AG04450 (cell line): ENCODE measurements at places on chromosomes 7 and 10.

GRCh38 chr7:73988197-73988596, 39.8 kb upstream of the ELN start:
- no peak for DNase-seq

DNA sequence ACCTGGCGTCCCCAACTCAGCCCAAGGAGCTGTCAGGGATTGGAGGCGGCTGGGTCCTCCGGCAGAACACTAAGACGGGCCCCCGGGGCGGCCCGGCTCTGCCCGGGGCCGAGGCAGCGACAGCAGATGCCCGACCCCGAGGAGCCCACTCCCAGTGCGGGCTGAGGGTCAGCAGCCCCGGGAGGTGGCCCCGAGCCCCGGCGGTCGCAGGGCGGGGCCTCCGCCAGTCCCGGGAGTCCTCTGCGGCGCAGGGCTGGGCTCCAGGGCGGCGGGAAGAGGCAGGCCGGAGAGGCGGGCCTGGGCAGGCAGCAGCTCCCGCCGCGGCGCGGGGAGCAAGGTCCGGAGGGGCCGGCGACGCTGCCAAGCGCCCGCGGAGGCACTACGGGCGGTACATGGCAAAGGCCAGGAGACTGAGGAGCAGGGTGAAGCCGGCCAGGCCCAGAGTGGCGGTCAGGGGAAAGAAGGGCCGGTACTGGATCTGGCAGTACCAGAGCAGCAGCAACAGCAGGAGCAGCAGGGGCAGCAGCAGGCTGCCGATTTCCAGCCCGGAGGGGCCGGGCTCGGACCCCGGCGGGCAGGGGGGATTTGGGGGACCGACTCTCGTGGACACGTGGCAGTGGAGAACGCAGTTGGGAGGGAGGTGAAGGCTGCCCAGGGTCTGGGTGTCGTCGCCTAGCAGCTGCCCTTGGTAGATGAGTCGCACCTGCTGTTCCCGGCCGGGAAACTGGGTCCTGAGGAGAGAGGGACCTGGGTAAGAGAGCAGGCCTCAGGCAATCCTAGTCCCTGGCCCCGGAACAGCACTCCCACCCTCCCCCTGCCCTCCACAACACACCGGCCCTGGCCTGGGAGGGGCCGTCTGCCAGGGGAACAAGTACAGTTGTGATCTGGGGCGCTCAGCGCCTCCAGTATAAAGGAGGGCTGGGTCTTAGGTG, 827 bp upstream of the FASTK start:
- no peak for DNase-seq

- no peak for DNase-seq
These were observed 276.9 kb upstream of the NEBL start for GRCh38 chr10:21173802-21174714.

GRCh38 chr10:1123198-1123597, 67.0 kb downstream of the WDR37 start:
- no peak for DNase-seq
